ENCODE measurements at places on chromosomes 12 and 14.

DNA sequence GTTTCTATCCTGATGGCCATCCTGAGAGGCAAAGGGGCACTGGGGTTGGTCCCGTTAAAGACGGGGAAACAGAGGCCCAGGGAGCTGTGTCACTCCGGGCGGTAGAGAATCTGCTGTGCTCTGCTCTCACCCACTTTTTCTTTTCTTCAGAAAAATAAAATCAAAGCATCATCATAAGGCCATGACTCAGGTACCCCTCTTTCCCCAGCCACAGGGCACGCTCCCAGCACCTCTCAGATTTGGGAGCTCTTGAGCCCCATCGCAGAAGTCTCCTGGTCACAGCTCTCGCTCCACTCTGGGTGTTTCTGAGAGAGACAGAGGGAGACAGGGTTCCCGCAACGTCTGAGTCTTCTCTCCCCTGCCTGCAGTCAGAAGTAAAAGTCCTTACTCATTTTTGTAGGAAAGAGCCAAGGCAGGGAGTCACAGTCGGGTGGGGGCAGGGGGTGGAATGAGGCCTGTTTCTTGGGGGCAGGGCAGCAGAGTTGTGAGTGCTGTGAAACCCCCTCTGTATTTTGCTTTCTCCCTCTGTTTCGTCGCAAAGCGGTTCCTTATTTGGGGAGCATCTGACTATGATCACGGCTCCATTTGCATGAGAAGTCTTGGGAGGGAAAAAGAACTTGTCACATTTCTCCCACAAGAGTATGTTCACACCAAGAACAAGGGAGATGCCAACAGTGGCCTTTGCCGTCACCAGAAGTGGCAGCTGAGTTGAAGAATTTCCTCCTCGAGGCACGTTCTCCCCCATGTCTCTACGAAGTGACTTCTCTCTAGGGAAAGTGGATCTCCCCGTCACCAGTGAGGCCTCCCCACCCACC is 139.0 kb downstream of the BCL11B start:
- no peak for DNase-seq

GRCh38 chr12:111434680-111435338 is 29.1 kb downstream of the SH2B3 start:
- peak; percentile 76 for DNase-seq

- DNase-seq, result no peak
Observed at GRCh38 chr12:100778967-100779590, 15.5 kb upstream of the ANO4 start.

- DNase-seq, result no peak
Observed at GRCh38 chr12:12331896-12332295, 18.1 kb downstream of the MANSC1 start.
